PC-9 (cell line): ENCODE measurements at places on chromosomes 7 and 10. TPM values are rescaled to one million over a fixed set of nuclear protein-coding genes. Genes with fewer than 3 reads are reported as not detected.

Gene HOXA4
- not detected in 2 replicates for total RNA-seq

Gene ELN
- total RNA-seq, result 0.11 TPM in 1 of 2 replicates, not detected in the other

Gene HTR5A
- total RNA-seq, result not detected in 2 replicates

Gene GFRA1
- total RNA-seq, result 0.05 and 0.11 TPM in 2 replicates

Gene STX1A
- total RNA-seq, result 39.1 and 40.5 TPM in 2 replicates

Gene ASZ1
- total RNA-seq, result not detected in 2 replicates

Gene JCAD
- total RNA-seq, result 30.5 and 36.7 TPM in 2 replicates

Gene HHEX
- total RNA-seq, result 5.8 and 7.8 TPM in 2 replicates

Gene AKR1B15
- total RNA-seq, result 3.2 and 3.4 TPM in 2 replicates

Gene ZPBP
- not detected in 2 replicates for total RNA-seq

Gene ARL4A
- 17.9 and 18.0 TPM in 2 replicates for total RNA-seq

Gene VGF
- 2.1 and 2.3 TPM in 2 replicates for total RNA-seq

Gene HOXA6
- 0.65 and 1.2 TPM in 2 replicates for total RNA-seq

Gene PSMG3
- total RNA-seq, result 63.3 and 78.9 TPM in 2 replicates

Gene MACROH2A2
- 0.43 TPM in 1 of 2 replicates, not detected in the other for total RNA-seq

Gene ELFN1
- total RNA-seq, result 0.09 and 0.13 TPM in 2 replicates
